ENCODE measurements at places on chromosomes 5 and 9.

DNA sequence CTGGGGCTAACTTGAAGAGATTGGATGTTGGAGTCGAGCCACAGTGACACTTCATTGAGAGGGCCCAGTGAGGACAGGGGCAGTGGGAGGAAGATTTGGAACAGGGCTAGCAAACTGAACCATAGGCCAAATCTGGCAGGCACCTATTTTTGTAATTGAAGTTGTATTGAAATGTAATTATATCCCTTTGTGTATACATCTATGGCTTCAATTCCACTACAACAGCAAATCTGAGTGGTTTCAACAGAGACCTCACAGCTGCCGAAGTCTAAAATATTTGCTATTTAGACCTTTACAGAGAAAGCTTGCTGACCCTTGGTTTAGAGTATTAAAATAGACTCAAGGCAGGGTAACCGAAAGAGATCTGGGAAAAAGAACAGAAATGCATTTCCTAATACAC is 4.7 kb upstream of the TNFSF8 start:
- DNase-seq, result no peak
- H3K27me3 ChIP-seq, result no peaks in the 10 kb centered on the region
- no peak overlapping the region for H3K27ac ChIP-seq
- no peaks in the 10 kb centered on the region for H3K36me3 ChIP-seq

DNA sequence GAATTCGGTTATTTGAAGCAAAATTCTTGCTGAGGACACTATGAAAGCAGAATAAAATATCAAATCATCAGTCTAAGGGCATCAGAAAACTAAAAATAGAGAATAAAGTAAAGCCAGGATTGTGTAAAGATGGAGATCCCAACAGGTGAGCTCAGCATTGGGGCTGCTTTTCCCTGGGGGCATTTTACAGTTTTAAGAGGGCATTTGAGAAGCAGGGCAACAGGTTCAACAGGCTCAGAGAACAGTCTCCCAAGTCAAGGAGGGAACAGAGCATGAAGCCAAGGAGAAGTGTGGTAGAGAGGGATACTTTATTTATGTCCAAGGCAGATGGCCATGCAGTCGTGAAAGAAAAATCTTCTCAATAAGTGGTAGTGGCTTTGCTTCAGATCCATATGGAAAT is 145.4 kb downstream of the SYK start:
- H3K4me1 ChIP-seq, result no peaks in the 10 kb centered on the region
- no peak overlapping the region for H3K4me3 ChIP-seq
- peaks cover 5% of the 10 kb centered on the region for H3K27me3 ChIP-seq
- DNase-seq, result no peak

DNA sequence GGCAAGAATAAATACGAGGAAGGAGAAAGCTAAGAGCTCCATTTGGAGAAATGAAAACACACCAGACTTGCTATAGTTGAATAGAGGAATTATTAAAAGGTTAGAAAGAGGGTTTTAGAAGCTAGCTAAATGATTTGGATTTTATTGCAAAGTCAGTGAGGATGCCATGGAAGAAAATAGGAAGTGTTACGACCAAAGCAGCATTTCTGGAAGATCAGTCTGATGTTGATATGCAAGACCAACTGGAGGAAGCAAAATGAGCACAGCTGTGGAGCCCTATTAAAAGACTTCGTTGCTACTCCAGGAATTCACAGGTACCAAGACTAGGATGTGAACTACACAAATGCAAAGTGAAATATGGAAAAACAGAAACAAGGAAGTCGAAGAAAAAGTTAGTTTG is 2.1 kb downstream of the DHX29 start:
- peaks cover 23% of the 10 kb centered on the region for H3K4me1 ChIP-seq
- peaks cover 6% of the 10 kb centered on the region for H3K36me3 ChIP-seq
- no peak for DNase-seq
- no peaks in the 10 kb centered on the region for H3K27me3 ChIP-seq
- no peak overlapping the region for H3K27ac ChIP-seq

- no peak for DNase-seq
- H3K4me3 ChIP-seq, result no peak overlapping the region
- H3K27me3 ChIP-seq, result no peaks in the 10 kb centered on the region
- no peak overlapping the region for H3K27ac ChIP-seq
- H3K4me1 ChIP-seq, result no peaks in the 10 kb centered on the region
Observed at GRCh38 chr5:124274949-124275348, 471.5 kb downstream of the ZNF608 start.

GRCh38 chr5:142358648-142359047 is 33.8 kb upstream of the SPRY4 start:
- peaks cover 42% of the 10 kb centered on the region for H3K4me1 ChIP-seq
- H3K36me3 ChIP-seq, result no peaks in the 10 kb centered on the region
- DNase-seq, result no peak
- no peak overlapping the region for H3K27ac ChIP-seq

DNA sequence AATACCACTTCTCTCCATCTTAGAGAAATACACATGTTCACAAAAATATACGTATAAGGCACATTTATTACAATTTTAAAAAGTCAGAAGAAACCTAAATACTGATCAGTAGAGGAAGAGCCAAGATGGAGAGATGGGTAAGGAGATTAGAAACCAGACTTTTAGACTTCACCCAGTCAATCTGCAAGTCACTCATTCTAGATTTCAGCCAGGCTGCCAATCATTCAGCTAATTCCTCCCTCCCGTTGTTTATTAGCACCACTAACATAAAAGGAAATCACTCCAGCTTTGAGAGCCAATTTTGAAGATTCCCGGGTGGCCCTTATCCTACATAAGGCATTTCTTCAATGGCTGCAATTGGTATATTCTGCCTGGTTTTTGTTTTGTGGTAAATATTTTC is 109.8 kb upstream of the NR5A1 start:
- no peaks in the 10 kb centered on the region for H3K4me1 ChIP-seq
- H3K4me3 ChIP-seq, result no peak overlapping the region
- H3K27ac ChIP-seq, result no peak overlapping the region
- no peaks in the 10 kb centered on the region for H3K36me3 ChIP-seq
- DNase-seq, result no peak

DNA sequence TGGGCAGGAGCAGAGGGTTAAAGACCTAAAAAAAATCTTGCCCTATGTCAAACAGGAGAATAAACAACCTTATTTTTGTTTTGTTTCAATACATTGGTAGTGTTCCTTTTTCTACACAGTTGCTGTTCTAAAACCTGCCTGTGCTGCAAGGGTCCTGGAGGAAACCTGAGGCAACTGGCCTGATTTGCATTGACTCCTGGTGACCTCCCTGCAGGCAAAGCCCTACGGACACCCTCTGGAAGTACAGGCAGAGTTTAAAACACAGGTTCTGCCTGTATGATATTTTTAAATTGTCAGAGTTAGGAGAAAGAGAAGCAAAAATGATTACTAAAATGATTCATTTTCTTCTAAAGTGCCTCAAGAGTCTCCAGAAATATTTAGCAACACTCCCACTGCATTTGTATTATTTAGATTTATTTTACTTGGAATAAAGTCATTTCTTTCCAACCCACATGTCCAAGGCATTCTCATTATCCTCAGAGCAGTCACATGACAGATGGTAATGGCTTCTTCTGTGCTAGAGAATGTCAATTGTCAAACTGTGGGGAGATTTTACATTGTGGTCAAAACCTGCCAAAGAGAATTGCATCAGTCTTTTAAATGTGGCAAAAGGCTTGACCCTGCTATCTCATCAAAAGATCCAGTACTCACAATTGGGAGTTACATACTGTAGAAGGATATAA is 559.6 kb downstream of the CETN3 start:
- no peak for DNase-seq
- no peaks in the 10 kb centered on the region for H3K27me3 ChIP-seq
- no peaks in the 10 kb centered on the region for H3K36me3 ChIP-seq
- H3K4me1 ChIP-seq, result no peaks in the 10 kb centered on the region
- H3K4me3 ChIP-seq, result no peak overlapping the region

- H3K27ac ChIP-seq, result no peak overlapping the region
- no peaks in the 10 kb centered on the region for H3K36me3 ChIP-seq
- no peaks in the 10 kb centered on the region for H3K27me3 ChIP-seq
- no peak overlapping the region for H3K4me3 ChIP-seq
- no peaks in the 10 kb centered on the region for H3K4me1 ChIP-seq
Observed at GRCh38 chr5:135714126-135714894, 120.2 kb upstream of the SLC25A48 start.

GRCh38 chr9:92185681-92186080 is 70.5 kb upstream of the SPTLC1 start:
- H3K36me3 ChIP-seq, result no peaks in the 10 kb centered on the region
- H3K27me3 ChIP-seq, result no peaks in the 10 kb centered on the region
- H3K4me3 ChIP-seq, result no peak overlapping the region
- no peak overlapping the region for H3K27ac ChIP-seq
- H3K4me1 ChIP-seq, result no peaks in the 10 kb centered on the region

DNA sequence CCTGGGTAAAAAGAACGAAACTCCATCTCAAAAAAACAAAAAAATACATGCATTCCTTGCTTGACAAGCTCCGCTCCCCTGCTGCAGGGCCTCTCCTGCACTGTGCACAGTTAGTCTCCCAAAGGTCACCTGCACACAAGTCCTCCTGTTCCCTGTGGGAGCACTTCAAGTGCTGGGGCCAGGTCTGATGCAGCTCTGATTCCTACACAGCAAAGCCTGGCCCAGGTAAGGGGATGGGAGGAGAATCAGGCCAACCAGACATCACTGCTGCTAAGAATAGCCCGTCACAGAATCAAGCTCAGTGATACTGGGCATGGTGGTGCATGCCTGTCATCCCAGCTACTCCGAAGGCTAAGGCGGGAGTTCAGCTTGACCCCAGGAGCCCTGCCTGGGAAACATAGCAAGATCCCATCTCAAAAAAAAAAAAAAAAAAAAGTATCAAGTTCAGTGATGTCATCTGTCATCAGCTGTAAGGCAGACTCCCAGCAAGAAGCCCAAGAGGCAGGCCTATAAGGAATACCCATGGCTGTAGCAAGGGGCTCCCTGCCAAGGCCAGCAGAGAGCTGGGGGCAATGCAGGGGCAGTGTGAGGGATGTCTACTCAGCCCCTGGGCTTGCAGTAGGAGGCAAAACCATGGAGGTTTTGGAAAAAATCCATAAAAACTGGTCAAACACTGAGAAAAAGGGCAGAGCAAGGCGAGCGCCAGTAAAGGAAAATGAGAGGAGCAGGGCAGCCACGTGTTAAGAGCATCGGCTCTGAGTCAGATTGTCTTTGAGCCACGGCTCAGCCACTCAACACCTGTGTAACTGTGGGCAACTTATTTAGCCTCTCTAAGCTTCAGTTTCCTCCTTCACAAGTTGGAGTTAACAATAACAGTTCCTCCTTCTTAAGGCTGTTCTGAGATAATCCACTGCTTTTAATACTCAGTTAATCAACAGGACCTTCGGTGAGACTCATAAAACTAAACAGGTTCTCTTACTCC is 3.2 kb downstream of the TPM2 start:
- no peaks in the 10 kb centered on the region for H3K36me3 ChIP-seq
- H3K27me3 ChIP-seq, result no peaks in the 10 kb centered on the region
- no peak overlapping the region for H3K27ac ChIP-seq
- H3K4me1 ChIP-seq, result peaks cover 23% of the 10 kb centered on the region

Measured in CD4-positive, alpha-beta T cell (primary cell).